ENCODE measurements at places on chromosomes 11 and 22.

- DNase-seq = no peak
Observed at GRCh38 chr11:16382638-16383380, 26.5 kb upstream of the SOX6 start.

- peak; percentile 7 for DNase-seq
Observed at GRCh38 chr11:66976028-66976467, 944 bp downstream of the C11orf86 start.

DNA sequence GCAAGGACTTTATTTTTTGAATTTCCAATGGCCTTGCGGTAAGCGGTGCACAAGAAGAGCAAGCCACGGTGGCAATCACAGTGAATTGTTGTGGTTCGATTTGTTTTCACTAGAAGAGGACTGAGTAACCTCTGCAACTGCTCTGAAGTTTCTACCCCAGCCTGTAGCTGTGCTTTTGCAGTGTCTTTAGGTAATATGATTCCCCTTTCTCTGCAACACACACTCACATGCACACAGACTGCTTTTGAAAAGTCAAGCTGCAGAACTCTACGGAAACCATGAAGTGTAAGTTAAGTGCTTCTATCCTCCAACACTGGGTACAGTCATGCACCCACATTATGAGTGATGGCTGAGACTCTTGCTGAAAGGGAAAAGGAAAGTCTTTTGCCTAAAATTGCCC is 38.4 kb downstream of the CD44 start:
- DNase-seq = no peak

DNA sequence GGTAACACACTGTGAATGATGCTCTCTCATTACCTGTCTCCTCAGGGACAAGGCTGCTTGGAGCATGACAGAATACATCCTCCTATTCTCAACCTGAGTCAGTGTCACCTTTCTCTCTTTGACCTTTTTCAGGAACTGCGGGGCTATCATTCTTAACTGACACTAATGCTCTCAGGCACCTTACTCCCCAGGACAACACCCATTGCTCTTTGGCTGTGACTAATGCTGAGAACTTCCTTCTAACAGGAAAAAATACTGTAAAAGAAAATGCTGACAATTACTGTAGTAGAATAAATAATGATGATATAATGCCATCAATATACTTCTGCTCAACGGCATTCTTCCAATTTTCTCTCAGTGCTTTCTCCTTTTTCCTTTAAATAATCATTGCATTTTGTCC is 2082.7 kb upstream of the RAG2 start:
- no peak for DNase-seq

- DNase-seq = peak; percentile 75
Observed at GRCh38 chr11:1837171-1838076, 1.4 kb upstream of the TNNI2 start.

- DNase-seq = no peak
Observed at GRCh38 chr11:36147491-36147890, 141.7 kb downstream of the COMMD9 start.

GRCh38 chr11:94767701-94768601 is at the start of gene AMOTL1:
TSS of gene AMOTL1 (plus strand) at chr11:94768356. CDS start at chr11:94768512, 156 bp downstream.
- DNase-seq = peak; percentile 5

DNA sequence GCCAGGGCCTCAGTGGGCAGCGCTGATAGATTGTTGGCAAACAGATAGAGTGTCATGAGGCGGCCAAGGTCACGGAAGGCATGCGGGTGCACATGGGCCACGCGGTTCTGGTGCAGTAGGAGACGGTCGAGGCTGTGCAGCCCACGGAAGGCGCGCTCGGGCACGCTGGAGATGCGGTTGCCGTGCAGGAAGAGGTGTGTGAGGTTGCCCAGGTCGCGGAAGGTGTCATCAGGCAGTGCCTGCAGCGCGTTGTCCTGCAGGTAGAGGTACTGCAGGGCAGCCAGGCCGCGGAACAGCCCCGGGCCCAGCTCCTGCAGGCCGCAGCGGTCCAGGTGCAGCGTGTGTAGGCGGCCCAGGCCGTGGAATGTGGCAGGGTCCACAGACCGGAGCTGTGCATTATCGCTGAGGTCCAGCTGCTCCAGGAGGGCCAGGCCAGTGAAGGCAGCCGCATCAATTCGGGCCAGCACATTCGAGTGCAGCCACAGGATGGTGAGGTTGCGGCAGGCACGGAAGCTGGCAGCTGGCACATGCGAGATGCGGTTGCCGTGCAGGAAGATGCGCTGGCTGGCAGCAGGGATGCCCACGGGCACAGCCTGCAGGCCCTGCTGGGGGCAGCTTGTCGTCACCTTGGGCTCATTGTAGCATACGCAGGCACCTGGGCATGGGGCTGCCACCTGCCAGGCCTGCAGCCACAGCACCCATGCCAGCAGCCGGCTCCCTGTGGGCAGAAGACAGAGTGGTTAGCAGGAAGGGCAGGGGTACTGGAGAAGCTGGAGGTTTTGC is 25.5 kb downstream of the RTN4R start:
- no peak for DNase-seq

DNA sequence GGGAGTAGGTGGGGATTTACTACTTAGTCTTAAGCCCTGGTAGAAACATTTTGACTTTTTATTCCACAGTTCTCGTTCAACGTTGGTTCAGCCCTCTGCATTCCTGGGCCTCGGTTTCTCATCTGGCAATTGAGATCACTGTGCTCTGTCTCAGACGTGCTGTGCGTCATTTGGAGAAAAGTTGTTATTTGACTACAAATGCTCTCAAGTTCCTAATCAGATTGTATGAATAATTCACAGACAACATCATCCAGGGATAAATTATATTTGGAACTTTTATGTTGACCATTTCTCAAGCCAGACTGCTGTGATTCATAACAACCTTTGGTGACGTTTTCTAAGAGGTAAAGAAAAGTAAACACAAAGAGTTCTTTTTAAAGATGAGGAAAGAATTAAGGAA is 69.2 kb downstream of the BLID start:
- no peak for DNase-seq

DNA sequence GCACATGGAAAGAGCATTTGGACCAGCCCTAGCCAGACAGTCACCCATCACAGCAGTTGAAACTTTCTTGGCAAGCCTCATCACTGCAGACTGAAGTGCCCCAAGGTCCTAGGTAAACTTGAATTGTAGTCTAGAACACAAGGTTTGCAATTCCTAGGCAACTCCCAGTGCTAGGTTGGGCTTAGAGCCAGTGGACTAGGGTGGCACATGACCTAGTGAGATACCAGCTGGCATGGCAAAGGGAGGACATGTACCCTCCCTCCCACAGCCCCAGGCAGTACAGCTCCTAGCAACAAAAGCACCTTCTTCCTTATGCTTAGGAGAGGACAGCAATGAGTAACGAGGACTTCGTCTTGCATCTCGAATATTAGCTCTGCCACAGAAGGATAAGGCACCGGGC is 889.5 kb downstream of the JRKL start:
- no peak for DNase-seq

GRCh38 chr11:79512706-79513469 is 72.1 kb upstream of the TENM4 start:
- no peak for DNase-seq

- DNase-seq = no peak
Observed at GRCh38 chr11:129377739-129378138, 2.1 kb downstream of the BARX2 start.

GRCh38 chr11:18768978-18769377 is 22.6 kb downstream of the PTPN5 start:
- DNase-seq = no peak

GRCh38 chr11:35047179-35047578 is 91.8 kb upstream of the CD44 start:
- DNase-seq = no peak

DNA sequence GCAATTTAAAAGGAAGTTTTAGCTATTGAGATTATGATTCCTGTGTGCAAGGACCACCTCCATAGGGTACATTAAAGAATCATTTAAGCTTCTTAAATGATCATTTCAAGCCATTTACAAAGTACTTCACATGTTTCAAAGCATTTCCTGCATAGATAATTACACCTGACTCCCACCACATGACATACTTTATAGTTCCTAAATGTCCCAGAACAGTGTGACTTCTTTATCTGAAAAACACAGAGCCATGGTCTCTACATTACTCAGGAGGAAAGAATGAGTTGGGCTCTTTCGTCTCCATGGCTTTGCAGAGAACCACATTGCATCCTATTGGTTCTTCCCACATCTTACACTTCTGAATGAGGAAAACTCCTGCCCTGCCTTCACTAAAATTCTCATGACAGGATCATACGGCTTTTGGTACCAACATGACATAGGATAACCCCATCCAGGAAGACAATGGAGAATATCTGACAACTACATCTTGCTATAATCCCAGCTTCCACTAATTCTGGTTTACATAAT is 88.6 kb downstream of the ETS1 start:
- no peak for DNase-seq

DNA sequence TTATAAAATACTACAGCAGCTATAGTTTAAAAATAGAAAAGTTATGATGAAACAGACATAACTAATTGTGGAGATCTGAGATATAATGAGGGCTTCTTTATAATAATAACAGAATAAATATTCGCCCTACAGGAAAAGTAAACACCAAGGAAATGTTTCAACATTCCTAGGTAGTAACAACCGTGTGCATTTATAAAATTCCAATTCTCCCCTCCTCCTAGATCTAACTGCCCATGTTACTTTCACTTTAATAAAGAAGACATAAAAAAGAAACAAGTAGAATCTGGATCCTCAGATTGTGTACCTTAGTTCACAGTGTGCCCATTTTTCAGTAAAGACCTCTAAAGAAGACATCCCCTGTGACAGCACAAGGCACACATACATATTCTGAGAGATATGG is 57.8 kb upstream of the MN1 start:
- DNase-seq = no peak

DNA sequence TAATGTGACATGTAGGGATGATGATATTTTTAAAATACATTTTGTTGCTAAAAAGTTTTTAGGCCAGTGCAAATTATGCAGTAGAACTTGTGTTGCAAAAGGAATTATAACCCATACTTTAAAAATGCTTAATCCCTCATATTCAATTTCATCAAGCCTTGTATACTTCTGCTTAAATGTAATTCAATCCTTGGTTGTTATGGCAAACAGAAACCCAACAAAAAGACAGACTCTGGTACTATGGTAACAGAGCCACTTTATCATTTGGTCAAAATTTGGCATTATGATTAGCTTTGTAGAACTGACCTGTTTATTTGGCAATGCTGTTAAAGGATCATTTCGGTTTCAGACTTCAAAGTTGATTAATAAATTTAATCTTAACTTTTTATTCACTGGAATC is 284.8 kb downstream of the TMEM135 start:
- DNase-seq = no peak

GRCh38 chr11:117614728-117615127 is 182.3 kb downstream of the DSCAML1 start:
- DNase-seq = no peak

DNA sequence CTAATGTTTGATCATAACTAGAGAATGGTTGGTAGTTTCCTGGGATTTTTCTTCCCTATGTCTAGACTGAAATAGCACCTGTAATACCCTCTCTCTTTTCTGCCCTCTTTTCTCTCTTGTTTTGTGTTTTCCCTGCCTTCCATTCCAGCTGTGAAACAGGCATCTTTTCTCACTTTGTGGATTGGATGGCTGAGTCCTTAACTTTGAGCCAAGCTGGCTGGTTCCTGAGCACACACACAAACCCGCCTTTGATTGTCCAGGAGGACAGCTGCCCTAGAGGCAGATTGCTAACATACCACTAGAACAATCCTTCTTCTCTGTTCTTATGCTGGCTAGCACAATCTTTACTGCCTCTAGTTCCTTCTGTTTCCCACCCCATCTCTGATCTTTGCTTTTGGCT is 17.7 kb downstream of the CTNND1 start:
- DNase-seq = no peak

DNA sequence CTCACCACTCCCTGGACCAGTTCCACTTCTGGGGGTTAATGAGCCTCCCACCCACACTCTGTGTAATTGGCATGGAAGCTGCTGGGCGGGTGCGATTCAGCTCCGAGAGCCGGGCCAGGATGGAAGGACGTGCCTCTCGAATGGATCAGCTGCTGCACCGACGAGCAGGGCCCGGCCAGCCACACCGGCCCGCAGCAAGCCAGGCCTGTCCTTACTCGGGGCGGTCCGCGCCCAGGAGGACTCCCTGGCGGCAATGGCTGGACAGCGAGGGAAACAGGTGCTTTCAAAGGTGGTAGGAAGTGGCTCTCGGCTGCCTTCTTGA is 4.3 kb upstream of the SHISAL1 start:
- no peak for DNase-seq

Data from stimulated activated CD4-positive, alpha-beta T cell treated with anti-CD3 and anti-CD28 coated beads, Interleukin-12 subunit alpha, Interleukin-12 subunit beta, amount 100 ng/mL, for 4 hours (primary cell).